NCI-H82 (cell line): ENCODE measurements at places on chromosomes 2 and 18.

DNA sequence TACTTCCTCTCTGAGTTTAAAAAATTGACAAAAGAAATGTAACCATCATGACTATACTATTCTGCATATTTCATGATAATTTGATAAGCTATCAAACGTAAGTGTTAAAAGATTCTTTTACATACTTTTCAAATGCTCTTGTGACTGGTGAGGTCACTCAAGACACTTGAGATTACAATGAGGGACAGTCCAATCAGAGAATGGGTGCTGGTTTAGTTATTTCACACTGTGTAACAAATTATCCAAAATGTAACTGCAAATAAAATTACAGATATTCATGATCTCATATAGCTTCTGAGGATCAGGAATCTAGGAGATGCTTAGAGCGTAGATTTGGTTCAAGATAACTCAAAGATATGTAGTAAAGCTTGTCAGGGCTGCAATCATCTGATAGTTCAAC is 4.4 kb upstream of the GTF2A1L start:
- DNase-seq: no peak

DNA sequence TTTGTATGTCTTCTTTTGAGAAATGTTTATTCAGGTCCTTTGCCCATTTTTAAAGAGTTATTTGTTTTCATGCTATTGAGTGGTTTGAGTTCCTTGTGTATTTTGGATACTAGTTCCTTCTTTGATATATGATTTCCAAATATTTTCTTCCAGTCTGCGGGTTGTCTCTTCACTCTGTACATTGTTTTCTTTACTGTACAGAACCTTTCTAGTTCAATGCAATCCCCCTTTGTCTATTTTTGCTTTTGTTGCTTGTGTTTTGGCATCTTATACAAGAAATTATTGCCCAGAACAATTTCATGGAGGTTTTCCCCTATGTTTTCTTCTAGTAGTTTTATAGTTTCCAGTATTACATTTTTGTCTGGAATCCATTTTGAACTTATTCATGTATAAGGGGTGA is 62.5 kb upstream of the ACVR1C start:
- no peak for DNase-seq

- DNase-seq: no peak
Measured at GRCh38 chr2:98778741-98779483, 48.0 kb upstream of the MGAT4A start.

GRCh38 chr2:149587950-149588487 is 444 bp upstream of the MMADHC start:
- no peak for DNase-seq

- DNase-seq: no peak
Measured at GRCh38 chr2:98324181-98324580, 22.1 kb upstream of the CNGA3 start.
